ENCODE measurements at places on chromosomes 12 and 14.
A peak's percentile ranks its signal among the peaks of the same experiment; 100 is the strongest.

- DNase-seq: no peak
These were observed 112.1 kb downstream of the DICER1 start for GRCh38 chr14:95045106-95045701.

- no peak for DNase-seq
These were observed 60.9 kb upstream of the FBRSL1 start for GRCh38 chr12:132428936-132429601.

GRCh38 chr12:10058387-10058786, 27.9 kb downstream of the CLEC9A start:
- no peak for DNase-seq

- peak; percentile 94 for DNase-seq
These were observed 32.9 kb downstream of the SYNE3 start for GRCh38 chr14:95483309-95484165.

- DNase-seq: no peak
These were observed 2.7 kb upstream of the NUAK1 start for GRCh38 chr12:106141452-106141851.

DNA sequence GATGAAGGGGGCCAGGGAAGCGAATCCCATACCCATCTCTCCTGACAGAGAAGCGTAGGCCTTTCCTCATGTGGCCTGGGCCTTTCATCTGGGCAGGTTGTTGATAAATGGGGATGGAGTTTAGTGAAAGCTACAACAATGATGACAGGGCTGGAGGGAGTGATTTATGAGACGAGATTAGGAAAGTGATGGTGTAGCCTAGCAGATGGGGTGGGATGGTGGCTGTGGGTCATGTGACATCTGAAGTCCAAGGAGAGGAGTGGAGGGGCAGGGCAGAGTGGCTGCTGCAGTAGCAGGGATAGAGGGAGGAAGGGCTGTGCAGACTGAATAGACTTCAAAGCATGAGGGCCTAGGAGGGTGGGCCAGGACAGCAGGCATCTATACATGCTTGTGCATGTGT, 85.5 kb downstream of the ADCK1 start:
- DNase-seq: no peak

DNA sequence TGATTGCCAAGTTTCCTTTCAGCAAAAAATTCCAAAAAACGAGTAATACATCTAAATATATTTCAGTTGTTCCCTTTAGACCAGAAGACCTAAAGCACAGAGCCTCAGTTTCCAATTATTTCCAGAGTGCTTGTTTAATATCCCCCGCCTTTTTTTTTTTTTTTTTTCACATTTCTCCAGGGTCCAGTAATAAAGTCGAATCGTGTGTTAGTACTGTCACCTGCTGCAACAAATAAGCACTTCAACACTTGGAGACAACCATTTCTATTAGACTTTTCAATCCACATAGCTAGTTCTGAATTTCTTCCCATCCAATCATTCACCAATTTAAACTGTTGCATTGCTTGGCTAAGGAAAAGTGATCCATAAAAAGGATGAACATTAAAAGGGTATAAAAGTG, 13.6 kb downstream of the PDE6H start:
- no peak for DNase-seq
